ENCODE measurements at places on chromosomes 7 and 10. TPM values are rescaled to one million over a fixed set of nuclear protein-coding genes. Genes with fewer than 3 reads are reported as not detected.

GRCh38 chr10:123912466-123912865 lies 20.9 kb upstream of the CPXM2 start:
- no peak for DNase-seq

DNA sequence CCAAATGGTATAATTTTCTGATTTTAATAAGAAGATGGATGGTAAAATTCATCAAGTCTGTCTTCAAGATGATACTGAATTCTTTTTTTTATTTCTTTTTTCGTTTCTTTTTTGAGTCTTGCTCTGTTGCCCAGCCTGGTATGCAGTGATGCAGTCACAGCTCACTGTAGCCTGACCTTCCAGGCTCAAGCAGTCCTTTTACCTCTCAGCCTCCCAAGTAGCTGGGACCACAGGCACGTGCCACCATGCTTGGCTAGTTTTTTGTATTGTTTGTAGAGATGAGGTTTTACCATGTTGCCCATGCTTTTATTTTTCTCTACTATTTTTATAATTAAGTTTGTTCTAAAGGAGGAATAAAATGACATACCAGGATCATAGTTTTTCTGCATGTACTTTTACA lies 52.1 kb upstream of the HELLS start:
- no peak for DNase-seq

DNA sequence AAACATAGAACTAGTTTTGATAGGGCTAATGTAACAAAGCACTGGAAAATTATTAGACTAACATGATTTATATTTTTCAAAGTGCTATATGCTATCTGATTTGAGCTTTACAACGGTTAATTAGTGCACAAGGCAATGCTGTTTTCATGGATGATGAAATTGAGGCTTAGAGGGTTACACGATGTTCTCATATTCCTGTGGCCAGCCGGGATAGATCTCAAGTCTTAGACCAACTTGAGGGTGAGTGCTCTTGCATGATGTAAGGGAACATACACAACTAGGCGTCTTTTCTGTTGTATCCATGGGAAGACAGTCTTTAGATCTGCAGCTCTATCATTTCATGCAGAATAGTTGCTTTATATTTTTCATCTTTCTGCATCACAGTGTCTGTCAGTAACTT lies 4.1 kb downstream of the PRPF18 start:
- no peak for DNase-seq

DNA sequence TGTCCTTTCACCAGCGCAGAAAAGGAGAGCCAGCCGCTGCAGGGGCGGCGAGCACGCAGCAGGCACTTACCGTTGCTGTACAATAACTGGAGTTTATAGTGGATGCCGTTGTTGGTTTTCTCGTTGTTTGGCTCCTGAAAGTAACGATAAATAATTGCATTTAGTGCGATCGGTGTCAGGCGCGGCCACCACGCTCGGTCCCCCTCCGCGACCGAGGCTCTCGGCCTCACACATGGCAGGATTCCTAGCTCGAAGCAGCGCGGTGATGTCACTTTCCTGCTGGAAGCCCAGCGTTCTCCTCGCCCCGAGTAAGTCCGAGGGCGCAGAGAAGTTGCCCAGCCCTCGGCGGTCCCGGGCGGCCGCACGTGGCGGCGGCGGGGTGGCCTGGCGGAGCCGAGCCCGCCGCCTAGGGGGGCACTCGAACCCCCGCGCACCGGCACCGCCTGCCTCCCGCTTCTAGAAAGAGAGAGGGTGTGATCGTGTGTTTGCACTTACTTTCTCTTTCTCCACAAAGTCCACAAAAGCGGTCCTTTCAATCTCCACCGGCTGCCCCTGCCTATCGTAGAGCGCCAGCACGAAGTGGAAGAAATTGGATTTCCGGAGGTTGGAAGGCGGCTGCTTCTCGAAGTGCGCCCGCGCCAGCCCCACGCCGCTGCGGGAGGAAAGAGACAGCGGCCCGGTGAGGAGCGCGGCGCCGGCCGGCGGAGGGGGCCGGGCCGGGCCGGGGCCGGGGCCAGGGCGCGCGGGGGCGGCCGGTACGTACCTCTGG lies 1.0 kb downstream of the EBF3 start:
- DNase-seq = no peak

EGR2 gene
- 0.57 TPM for polyA plus RNA-seq

CSTF2T gene
- polyA plus RNA-seq = 7.0 TPM

NCF1 gene
- polyA plus RNA-seq = not detected

ELN gene
- polyA plus RNA-seq = 2.8 TPM

IFIT5 gene
- 11.2 TPM for polyA plus RNA-seq
